ENCODE measurements at places on chromosomes 4 and X. TPM values are rescaled to one million over a fixed set of nuclear protein-coding genes. Genes with fewer than 3 reads are reported as not detected.

The PFKFB1 gene
- total RNA-seq, result not detected

The PCDH10 gene
- 0.38 TPM for total RNA-seq

The PRSS12 gene
- total RNA-seq, result 15.2 TPM

The COL4A6 gene
- total RNA-seq, result 0.16 TPM

The CCKAR gene
- total RNA-seq, result not detected

The MAPK10 gene
- total RNA-seq, result under 0.01 TPM

Measured in bladder microvascular endothelial cell (primary cell).